ENCODE measurements at places on chromosomes 12 and 14. TPM values are rescaled to one million over a fixed set of nuclear protein-coding genes. Genes with fewer than 3 reads are reported as not detected.

GRCh38 chr12:64036414-64036813 lies 185.7 kb downstream of the KICS2 start:
- DNase-seq, result no peak

DNA sequence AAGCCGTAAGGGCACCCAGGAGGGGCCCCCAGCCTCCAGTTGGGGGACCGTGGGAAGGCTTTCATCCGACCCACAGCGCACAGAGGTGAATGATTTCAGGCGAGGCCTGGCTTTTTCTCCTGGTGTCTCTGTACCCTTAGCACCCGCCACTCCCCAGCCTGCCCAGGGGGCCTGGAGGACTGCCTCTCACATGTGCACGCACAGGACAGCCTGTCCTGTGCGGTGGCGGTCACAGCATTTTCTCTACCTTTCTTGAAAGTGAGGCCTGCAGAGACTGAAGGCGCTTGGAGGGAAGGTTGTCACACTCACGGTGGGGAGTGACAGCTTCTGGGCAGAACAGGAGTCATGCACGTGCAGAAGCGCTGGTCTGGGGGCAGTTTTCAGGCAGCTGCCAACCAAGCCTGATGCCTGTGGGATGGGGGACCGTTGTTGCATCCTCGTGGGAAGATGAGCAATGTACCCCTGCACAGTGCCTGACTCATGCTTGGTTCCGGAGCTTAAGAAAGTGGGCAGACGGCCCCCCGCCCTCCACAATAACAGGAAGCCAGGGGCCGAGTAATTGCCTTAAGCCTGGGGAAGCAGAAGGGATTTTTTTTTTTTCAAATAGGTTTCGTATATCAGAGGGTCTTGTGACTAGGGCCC lies 148.1 kb downstream of the TSPAN9 start:
- no peak for DNase-seq

DNA sequence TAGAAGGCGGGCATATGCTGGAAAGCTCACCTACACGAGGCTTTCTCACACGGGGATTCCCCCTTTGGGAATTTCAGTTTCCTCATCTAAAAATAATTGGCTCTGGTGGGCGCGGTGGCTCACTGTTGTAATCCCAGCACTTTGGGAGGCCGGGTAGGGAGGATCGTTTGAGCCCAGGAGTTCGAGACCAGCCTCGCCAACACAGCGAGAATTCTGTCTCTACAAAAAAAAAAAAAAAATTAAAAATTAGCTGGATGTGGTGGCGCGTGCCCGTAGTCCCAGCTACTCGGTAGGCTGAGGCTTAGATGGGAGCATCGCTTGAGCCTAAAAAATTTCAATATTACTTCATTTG lies 400 bp upstream of the NDUFA12 start:
- no peak for DNase-seq

GRCh38 chr12:39301422-39301821 lies 141.5 kb downstream of the KIF21A start:
- no peak for DNase-seq

- DNase-seq, result no peak
Observed at GRCh38 chr12:77644915-77645605, 185.6 kb upstream of the NAV3 start.

GRCh38 chr12:75994069-75994740 lies 37.4 kb downstream of the PHLDA1 start:
- DNase-seq, result no peak

TIMM9 gene
- 80.4 TPM for total RNA-seq

DDX24 gene
- 319 TPM for total RNA-seq

ISCA2 gene
- 28.6 TPM for total RNA-seq

ERP27 gene
- 0.35 TPM for total RNA-seq

STAC3 gene
- 2.2 TPM for total RNA-seq

Data from activated T-cell treated with anti-CD3 and anti-CD28 coated beads, Interleukin-2, amount 50 U/mL, for 4 hours (primary cell).